A549 treated with CpdA at 1 μM for 4 hours (cell line): ENCODE measurements at places on chromosomes 2 and 18. TPM values are rescaled to one million over a fixed set of nuclear protein-coding genes. Genes with fewer than 3 reads are reported as not detected.

Gene NOSTRIN
- total RNA-seq, result 1.3 to 1.6 TPM (median 1.6 TPM) in 5 replicates

Gene HOXD9
- total RNA-seq, result 0.98 to 1.4 TPM (median 1.3 TPM) in 5 replicates

Gene ZNF521
- total RNA-seq, result not detected in 5 replicates

Gene DPY30
- total RNA-seq, result 102 to 113 TPM (median 108 TPM) in 5 replicates

Gene M1AP
- not detected in 5 replicates for total RNA-seq

Gene PTPRN
- total RNA-seq, result 0.86 to 2.1 TPM (median 0.92 TPM) in 5 replicates

Gene NAT8
- total RNA-seq, result not detected in 5 replicates

Gene ANKRD30B
- total RNA-seq, result 0.01 TPM in 1 of 5 replicates, not detected in the others

Gene ZNF385B
- total RNA-seq, result 0.03 TPM in 1 of 5 replicates, not detected in the others

Gene SAG
- not detected in 5 replicates for total RNA-seq

Gene CHRNA1
- not detected in 5 replicates for total RNA-seq

Gene ING5
- 20.7 to 23.8 TPM (median 23.1 TPM) in 5 replicates for total RNA-seq

Gene LDLRAD4
- 1.6 to 2.7 TPM (median 1.7 TPM) in 5 replicates for total RNA-seq

Gene IGFBP5
- total RNA-seq, result 0.21 to 0.31 TPM (median 0.30 TPM) in 5 replicates

Gene CRACDL
- 0.49 to 0.89 TPM (median 0.54 TPM) in 5 replicates for total RNA-seq

Gene EGR4
- total RNA-seq, result 0.16 to 0.30 TPM (median 0.27 TPM) in 5 replicates

Gene ZAP70
- 0.06 TPM in 1 of 5 replicates, not detected in the others for total RNA-seq

Gene MARCO
- total RNA-seq, result 0.09 to 0.11 TPM in 2 of 5 replicates, not detected in the others

Gene COL6A3
- 0.02 to 0.25 TPM (median 0.10 TPM) in 5 replicates for total RNA-seq

Gene EVX2
- not detected in 5 replicates for total RNA-seq

Gene TNS1
- total RNA-seq, result 4.9 to 12.8 TPM (median 9.2 TPM) in 5 replicates
